NCI-H526 (cell line): ENCODE measurements at places on chromosomes 1 and 21.
A peak's percentile ranks its signal among the peaks of the same experiment; 100 is the strongest.

GRCh38 chr1:159581422-159581821, 6.2 kb upstream of the APCS start:
- DNase-seq: no peak

DNA sequence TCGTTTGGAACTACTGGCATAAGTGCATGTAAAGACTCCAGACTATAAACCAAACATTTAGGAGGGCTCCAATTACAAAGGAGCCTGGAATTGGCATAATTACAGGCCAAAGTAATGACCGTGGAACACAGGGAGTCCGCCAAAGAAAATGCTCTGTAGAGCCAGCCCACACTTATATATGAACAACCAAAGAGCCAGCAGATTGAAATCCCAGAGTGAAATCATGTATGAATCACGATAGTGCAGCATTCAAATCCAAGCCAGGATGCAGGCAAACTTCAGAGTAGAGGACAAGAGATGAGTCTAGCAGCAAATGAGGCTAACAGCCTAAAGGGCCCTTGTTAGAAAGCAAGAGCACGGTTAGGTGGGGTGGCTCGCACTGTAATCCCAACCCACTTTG, 13.1 kb downstream of the VPS26C start:
- no peak for DNase-seq

GRCh38 chr1:72837781-72838180, 555.4 kb upstream of the NEGR1 start:
- no peak for DNase-seq

DNA sequence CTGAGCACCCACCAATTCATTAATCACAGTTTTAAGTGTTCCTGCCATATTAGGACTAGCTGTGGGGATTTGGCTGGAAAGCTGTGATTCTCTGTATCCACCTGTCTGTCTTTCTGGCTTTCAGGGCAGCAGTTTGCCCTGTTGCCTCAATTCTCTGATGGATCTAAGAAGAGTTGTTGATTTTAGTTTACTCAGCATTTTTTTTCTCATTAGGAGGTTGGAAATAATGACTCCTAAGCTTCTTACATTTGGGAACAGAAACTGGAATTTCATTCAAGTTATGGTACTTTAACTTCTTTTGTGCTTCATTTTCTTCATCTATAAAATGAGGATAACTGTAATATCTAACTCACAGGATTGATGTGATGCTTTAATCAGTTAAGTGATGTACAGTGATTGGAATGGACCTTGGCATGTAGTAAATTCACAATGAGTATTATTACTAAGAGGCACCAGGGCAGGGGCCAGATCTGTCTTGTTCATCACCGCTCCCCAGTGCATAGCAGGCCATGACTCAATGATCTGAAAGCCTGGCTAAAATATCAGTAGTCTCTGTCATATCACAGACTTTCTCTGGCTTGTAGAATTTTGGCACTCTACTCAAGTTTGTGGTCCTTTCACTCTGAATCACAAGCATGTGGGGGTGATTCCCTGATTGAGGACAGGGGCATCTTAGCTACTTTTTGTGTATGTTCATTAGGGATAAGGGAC, 51.4 kb upstream of the GREM2 start:
- no peak for DNase-seq

DNA sequence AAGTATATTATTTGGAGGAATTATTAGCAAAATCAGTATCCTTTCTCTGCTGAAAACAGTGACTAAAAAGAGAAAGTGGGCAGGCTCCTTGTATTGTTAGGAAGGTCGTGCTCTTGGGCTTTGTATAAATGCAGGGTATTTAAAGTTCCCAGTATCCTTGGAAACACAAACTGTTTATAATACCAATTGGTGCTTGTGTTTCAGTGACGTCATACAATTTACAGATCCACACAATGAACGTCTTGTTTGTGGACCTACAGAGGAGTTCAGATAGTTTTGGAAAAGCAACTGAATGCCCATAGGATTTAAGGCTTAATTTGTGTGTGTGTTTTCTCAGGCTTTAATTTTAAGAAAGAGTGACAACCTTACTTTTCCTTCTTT, 168.2 kb downstream of the RASAL2 start:
- DNase-seq: no peak

- no peak for DNase-seq
Observed at GRCh38 chr1:12601700-12602658, 16.0 kb downstream of the DHRS3 start.

- DNase-seq: no peak
Observed at GRCh38 chr1:38724160-38725131, 135.1 kb downstream of the RRAGC start.

DNA sequence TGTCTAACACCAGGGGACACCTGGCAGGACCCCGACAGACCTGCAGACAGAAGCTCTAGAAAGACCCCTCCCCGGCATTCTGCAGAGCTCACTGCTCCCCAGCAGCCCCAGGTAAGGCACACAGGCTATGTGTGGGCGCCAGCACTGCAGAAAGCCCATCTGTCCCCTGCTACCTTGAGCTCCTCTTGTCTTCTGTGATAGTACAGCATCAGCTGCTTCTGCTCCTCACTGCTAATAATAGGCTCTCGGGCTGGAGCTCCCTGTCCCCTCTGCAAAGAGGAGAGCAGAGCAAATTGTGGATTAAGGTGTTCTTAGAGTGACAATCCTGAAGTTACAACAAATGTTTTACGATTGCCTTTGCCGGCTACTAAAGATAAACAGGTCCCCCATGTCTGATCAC, 10.1 kb downstream of the CFAP298 start:
- DNase-seq: no peak

- DNase-seq: no peak
Observed at GRCh38 chr1:19057784-19058475, 101.5 kb upstream of the IFFO2 start.

- peak; percentile 37 for DNase-seq
Observed at GRCh38 chr1:26697431-26697977, 1.7 kb downstream of the ARID1A start.

- no peak for DNase-seq
Observed at GRCh38 chr1:36555041-36555440, 72.3 kb upstream of the CSF3R start.

- DNase-seq: no peak
Observed at GRCh38 chr1:42529724-42530181, 66.7 kb downstream of the CCDC30 start.

- no peak for DNase-seq
Observed at GRCh38 chr1:13450204-13450603, 40.0 kb downstream of the PRAMEF20 start.

GRCh38 chr1:208850442-208850841, 606.3 kb upstream of the PLXNA2 start:
- no peak for DNase-seq

- DNase-seq: no peak
Observed at GRCh38 chr1:161225178-161225533, 704 bp upstream of the TOMM40L start.

DNA sequence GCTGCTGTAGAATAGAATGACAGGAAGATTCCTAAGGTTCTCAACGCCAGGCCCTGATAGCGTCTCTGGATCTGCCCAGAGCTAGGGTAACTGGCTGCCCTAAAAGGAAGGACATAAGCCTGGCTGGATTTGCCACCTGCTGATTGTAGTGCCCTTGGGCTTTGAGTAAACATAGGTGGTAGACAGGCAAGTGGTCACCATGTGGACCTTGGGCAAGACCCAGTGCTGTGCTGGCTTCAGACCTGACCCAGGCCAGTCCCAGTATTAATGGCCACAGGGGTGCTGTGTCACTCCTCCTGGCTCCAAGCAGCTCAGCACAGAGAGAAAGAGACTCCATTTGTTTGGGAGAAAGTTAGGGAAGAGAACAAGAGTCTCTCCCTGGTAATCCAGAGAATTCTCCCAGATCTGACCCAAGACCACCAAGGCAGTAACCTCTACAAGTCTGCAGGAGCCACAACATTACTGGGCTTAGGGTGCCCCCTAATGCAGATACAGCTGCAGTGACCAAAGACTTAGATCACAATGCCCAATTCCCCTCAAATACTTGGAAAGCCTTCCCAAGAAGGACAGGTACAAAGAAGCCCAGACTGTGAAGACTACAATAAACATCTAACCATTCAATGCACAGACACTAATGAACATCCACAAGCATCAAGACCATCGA, 44.5 kb downstream of the PHTF1 start:
- DNase-seq: no peak

- peak; percentile 27 for DNase-seq
Observed at GRCh38 chr1:173057984-173058383, 7.2 kb upstream of the TNFSF18 start.

GRCh38 chr1:181038399-181038873, 4.7 kb downstream of the MR1 start:
- peak; percentile 91 for DNase-seq

- no peak for DNase-seq
Observed at GRCh38 chr21:26593800-26594199, 20.7 kb upstream of the CYYR1 start.

GRCh38 chr1:51266181-51266580, 30.1 kb downstream of the RNF11 start:
- DNase-seq: no peak

DNA sequence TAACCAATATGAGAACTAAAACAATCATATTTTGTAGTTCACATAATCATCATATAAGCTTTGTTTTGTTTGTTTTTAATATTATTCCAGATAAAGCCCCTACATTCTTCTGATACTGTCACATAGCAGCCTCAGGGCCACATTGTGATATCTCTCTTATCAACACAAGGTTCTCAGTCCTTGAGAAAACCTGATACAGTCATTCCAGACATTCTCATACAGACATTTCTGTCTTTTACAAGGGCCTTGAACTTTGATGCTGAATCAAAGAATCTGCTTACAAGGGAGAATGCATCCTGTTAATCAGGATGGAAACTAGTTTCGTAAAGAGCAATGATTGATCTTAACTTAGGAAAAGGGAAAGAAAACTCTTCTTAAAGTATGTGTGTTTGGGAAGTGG, 12.7 kb upstream of the VCAM1 start:
- no peak for DNase-seq

DNA sequence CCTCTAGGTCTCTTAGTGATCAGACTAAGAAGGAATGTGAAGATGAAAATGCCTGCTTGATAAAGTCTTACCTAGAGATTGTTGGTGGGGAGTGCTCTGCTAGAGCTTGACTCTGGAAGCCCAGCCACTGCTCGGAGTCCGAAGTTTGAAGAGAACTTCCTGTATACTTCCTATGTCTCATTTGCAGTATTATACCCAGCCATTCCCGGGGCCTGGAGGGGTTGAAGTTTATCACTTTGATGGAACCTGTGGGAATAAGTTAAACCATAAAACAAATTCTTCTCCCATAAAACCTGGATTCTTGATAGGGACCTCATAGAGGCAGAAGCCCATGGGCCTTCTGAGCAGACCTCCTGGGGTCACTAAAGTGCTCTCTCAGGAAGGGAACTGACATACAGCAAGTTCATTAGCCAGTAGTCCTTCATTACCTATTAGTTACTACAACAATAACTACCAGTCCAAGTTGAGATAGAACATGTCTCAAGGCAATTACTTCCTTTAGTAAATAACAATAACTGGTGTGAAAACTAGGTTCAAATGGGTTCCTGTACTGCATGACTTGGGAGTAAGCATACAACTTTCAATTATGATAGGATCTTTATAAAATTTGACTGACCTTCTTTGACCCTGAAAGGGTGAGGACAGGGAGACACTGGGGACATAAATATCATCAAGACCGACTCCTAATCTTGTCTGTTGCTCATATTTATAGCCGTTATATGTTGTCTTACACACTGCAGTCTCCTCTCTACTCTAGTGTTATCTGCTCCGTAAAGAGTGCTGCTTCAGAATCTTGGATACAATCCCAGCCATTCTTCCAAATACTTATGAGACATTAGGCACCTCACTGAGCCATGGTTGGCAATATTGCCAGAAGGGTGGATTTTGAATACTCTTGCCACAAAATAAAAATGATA, at the start of gene OR6N1:
OR6N1 (minus strand) TSS at position 246 of the 917 bp plus-strand sequence. CDS start 5,513 bp downstream, outside the sequence.
- no peak for DNase-seq

DNA sequence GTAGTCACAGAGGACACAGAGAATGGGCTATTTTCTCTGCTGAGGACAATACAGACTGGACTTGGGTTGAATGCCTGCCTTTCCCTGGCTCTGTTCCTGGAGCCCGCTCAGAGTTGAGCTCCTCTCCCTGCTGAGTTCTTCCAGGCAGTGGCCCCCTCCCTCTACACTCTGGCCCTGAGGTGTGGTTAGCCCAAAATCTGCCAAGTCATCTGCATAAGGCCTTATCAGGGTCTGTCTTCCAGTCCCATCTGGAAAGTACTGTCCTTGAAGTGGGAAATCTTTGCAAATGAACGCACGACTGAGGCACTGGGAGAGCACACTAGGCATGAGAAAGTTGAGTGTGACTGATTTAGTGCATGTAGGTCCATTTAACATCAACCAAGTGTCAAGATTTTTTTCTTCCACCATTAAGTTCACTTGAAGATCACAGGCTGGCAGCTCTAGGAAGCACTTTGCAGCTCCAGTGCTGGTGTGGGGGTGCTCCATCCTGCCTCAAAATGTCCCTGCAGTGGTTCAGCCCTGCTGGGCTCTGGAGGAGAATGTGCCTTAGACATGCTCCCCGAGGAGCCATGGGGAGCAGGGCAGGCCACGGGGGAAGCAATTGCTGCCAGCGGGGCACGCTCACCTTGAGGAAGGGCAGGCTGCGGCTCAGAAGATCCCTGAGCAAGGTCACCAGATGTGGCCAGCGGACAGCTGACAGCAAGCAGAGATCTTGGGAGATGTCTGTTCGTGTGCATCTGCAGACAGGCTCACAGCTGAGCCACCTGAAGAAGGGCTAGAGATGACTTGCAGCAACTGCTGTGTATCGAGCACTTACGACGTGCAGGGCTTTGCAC, 41.5 kb downstream of the IER5 start:
- no peak for DNase-seq

- DNase-seq: peak; percentile 89
Observed at GRCh38 chr1:61049850-61050540, 32.4 kb upstream of the NFIA start.

- DNase-seq: no peak
Observed at GRCh38 chr1:23263380-23263887, 46.1 kb upstream of the HTR1D start.

GRCh38 chr1:78570539-78570938, 49.7 kb upstream of the IFI44L start:
- DNase-seq: no peak

- DNase-seq: no peak
Observed at GRCh38 chr1:3697810-3698209, 45.5 kb downstream of the TP73 start.

DNA sequence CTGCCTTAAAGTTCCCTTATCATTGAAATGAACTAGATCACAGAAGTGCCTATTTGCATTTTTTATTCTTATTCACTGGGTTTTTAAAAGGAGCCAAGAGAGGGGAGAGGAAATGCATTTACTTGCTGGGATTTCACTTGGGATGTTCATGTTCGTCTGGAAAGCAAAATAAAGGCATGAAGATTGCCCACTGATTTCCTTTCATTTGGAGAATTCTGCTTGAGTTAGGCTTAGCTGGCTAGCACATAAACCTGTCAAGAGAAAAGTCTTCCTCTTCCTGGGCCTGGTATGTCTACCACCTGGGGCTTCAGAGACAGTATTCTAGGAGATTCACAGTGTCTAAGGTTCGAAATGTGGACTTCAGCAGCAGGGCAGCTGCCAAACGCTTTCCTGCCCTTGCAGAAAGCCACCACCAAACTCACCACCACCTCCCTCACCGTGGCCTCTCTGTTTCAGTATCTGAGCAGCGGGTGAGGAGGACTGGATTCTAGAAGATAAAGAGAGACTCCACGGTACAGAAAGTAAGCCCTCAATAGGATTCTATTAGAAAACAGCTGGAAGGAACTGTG, 44.5 kb downstream of the HIVEP3 start:
- peak; percentile 33 for DNase-seq
